Activated CD8-positive, alpha-beta memory T cell treated with anti-CD3 and anti-CD28 coated beads for 1 hour (primary cell): ENCODE measurements at places on chromosomes 11 and 22.

GRCh38 chr11:65574109-65574810 is 1.6 kb upstream of the EHBP1L1 start:
- DNase-seq, result peak; percentile 74

DNA sequence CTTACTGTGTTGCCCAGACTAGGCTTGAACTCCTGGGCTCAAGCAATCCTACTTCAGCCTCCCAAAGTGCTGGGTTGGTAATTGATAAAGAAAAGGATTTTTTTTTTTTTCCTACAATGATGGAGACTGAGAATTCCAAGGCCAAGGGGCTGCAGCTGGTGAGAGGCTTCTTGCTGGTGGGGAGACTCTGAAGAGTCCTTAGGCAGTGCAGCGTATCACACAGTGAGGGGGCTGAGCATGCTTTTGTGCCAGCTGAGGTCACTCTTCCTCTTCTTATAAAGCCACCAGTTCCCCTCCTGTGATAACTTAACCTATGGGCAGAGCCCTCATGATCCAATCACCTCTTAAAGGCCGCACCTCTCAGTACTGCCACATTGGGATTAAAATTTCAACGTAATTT is 28.2 kb upstream of the CCDC81 start:
- DNase-seq, result no peak

- no peak for DNase-seq
Measured at GRCh38 chr11:904380-904779, 6.2 kb downstream of the CHID1 start.

GRCh38 chr11:129331871-129332274 is 43.8 kb upstream of the BARX2 start:
- DNase-seq, result peak; percentile 25

DNA sequence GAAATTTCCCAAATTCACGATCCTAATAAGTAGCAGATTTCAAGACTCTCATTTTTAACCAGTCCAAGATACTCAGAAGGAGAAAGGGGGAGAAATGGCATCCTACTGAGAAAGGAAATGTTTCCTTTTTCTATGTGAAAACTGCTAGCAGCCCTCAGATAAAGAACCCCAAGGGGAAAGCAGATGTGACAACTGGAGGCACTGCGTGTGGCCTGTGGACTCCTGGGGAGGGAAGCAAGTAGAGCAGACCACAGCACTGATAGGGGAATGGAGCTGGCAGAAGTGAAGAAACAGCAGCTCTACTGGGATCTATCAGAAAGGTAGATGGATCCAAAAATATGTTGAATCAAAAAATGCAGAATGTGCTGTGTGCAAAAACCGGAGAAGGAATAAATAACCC is 239.7 kb upstream of the API5 start:
- DNase-seq, result no peak

DNA sequence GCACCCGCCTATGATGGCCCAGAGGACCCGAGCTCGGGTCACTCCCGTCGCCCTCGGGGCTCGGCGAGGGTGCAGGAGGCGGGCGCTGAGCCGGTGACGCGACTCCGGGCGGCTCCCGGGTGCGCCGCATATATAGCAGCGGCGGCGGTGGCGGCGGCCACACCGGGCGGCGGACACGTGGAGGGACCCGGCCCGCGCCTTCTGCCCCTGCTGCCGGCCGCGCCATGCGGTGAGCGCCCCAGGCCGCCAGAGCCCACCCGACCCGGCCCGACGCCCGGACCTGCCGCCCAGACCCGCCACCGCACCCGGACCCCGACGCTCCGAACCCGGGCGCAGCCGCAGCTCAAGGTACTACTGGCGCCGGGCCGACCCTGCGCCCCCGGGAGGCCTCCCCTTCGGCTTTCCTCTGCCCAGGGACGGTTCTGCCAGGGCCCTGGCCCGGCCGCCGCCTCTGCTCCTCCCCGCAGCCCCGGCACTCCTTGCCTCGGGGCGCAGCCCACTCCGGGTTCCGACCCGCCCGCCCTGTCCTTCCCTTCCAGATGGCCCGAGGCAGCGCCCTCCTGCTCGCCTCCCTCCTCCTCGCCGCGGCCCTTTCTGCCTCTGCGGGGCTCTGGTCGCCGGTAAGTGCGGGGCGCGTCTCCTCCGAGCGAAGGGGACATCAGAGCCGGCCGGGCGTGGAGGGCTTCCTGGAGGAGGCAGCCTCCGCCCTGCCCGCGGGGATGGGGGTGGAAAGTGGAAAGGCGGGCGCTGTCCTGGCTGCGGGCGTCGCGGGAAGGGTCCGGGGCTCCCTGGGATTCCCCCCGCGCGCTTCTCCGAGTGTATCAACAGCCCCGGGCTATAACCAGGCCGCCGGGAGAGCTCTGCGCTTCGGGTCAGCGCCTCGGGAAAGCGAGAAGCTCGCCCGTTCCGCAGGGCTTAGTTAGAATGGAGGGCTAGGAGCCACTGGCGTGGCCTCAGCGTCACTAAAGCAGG is at the start of gene GAL:
TSS of gene GAL (plus strand) at position 160 of the 972 bp plus-strand sequence. CDS start at position 540, 380 bp downstream.
- no peak for DNase-seq

DNA sequence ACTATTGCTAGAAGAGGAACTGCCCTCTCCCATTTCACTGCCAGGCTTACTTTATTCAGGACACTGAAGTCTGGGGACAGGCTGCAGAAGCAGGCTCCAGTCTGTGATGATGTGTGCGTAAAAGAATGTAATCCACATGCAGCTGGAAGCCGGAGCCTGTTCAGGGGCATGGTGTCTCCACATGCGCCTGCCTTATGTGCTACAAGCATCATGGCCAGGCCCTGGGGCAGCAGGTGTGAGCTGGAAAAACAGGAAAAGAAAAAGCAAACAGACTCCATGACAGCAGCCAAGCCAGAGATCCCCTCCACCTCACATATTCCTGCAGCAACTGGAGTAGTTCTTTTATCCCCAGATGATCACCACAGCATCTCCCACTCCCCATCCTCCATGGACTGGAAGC is 33.4 kb downstream of the ARFGAP2 start:
- no peak for DNase-seq

- DNase-seq, result no peak
Measured at GRCh38 chr11:113896156-113896879, 8.3 kb upstream of the HTR3B start.

DNA sequence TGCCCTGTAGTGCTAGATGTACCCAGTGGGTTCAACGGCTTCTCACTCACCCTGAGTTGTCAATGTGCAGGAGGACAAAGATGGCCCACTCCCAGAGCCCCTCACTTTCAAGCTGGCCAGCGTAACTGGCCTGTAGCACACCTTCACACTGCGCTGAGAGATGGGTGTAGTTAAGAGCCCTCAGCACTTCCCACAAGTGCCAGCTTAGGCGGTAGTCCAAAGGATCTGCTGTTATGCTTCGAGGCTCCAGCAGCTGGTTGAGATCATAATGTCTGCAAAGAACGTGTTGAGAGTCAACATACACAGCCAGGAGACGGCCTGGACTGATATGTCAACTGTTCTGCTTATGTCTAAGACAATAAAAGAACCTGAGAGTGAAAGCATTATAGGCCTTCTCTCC is 14.7 kb upstream of the CHRNA10 start:
- DNase-seq, result no peak

- DNase-seq, result no peak
Measured at GRCh38 chr22:40721266-40721665, 42.0 kb downstream of the MCHR1 start.
